ENCODE measurements at places on chromosomes 12 and 14. TPM values are rescaled to one million over a fixed set of nuclear protein-coding genes. Genes with fewer than 3 reads are reported as not detected.

- no peak for DNase-seq
Measured at GRCh38 chr14:31489691-31490090, 1.9 kb upstream of the GPR33 start.

Gene FAM181A
- not detected for total RNA-seq

DNA sequence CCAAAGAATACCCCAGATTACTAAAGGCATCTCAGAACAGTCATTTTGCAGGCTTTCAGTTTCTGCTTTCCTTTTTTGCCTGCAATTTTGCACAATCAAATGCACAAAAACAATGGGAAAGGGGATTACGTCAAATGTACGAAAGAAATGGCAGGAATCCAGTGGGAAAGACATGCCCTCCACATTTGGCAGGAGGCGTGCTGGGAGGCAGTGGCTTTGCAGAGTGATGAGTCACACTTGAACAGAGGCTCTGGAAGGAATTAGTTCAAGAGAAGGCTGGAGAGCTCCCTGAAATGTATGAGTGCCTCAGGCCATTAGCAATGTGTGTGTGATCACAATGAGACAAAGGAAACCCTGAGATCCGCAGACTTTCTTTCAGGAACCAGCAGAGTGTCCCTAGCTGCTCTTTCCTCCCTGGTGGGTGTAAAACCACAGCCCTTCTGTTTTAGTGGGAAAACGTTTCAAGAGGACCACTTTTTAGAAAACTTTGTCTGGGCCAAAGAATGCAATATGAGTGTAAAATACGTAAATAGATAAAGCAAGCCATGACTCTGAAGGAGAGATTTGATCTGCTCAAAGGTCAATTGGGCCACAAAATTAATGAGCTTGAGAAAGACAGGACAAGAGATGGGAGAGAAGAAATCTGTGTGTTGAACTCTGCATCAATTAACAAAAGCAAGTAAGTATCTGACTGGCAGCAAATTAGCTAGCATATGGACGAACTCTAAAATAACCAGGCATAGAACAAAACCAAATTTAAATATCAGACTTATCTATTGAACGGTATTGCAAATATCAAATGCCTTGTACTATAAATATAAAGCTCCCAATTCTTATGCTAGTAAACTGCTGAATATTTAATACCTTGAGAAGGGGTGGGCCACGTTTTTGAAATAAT is 155.4 kb upstream of the PDE3A start:
- DNase-seq, result no peak

GRCh38 chr14:103199124-103199523 is 75.9 kb downstream of the TNFAIP2 start:
- no peak for DNase-seq

DNA sequence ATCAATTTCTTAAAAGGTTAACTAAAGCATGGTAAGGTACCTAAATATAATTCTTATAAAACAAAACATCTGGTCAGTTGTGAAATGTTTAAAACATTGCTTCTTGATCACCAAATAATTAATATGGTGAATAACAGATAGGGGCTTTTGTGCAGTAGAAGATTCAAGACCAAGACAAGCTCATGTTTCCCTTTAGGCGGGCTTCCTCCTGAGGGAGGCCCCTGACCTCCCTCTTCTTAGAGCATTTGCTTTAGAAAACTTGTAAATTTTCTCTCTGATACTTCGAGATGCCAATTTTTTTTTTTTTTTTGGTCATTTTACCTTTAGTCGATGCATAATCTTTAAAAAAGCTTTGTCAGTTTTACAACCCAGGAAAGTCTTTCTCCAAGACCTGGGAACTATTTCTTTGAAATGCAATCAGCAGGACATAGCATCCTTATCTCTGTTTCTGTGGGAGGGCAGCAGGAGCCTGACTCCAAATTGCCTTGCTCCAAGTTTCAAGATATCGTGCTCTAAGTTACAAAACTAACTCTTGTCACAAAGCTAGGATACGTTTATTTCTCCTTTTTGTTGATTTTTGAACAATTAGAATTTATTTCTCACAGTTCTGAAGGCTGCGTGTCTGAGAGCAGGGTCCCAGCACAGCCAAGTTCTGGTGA is 66.6 kb upstream of the BICD1 start:
- no peak for DNase-seq

DNA sequence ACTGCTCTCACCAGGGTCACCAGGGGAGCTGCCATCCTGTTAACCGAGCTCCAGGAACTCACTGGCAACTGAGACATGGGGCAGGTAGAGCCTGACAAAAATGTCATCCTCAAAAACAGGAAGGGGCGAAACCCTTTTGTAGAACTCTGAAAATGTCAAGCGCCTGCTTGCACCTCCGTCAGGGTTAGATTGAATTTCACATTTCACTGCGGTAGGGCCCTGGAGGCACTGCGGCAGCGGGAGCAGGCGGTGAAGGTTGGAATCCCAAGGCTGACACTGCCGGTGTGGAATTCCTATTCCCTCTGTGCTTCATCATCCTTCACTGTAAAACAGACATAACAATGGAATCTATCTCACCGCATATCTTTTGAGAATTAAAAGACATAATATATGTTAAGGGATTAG is 142.8 kb upstream of the TMCC3 start:
- no peak for DNase-seq

GRCh38 chr12:41536813-41537490 is 348.8 kb downstream of the PDZRN4 start:
- no peak for DNase-seq

GRCh38 chr12:13069380-13069779 is 25.2 kb downstream of the FAM234B start:
- DNase-seq, result no peak

DNA sequence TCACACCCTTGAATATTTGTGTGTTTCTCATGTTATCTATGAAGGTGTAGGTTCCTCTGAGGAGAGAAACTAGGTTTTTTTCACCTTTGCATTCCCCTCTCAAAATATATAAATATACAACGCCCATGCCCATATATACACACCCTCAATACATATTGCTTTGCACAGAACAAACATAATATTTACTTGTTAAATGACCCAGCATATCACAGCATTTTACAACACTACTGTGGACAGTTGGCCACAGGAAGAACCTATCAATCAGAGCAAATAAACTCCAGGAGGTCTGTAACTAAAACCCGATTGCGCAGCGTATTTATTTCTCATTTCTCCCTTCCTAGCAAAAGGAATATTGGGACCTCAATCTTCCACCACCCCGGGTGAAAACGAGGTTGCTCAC is 196.0 kb downstream of the SLC5A8 start:
- DNase-seq, result no peak

DNA sequence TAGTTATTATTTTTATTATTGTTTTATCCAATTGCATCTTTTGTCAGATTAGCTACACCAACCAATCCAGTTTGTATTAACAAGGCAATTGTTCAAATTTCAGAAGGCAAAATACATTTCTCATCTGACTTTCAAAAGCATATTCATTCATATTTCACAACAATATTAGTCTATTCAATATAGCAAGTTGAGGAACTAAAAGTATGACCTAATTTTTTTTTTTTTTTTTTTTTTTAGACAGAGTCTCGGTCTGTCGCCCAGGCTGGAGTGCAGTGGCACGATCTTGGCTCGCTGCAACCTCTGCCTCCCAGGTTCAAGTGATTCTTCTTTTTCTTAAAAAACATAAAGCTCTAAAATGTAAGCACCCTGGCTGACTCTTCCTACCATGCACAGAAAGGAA is 17.3 kb downstream of the COX14 start:
- DNase-seq, result no peak

GRCh38 chr14:55756557-55756956 is 176.6 kb downstream of the KTN1 start:
- DNase-seq, result no peak

DNA sequence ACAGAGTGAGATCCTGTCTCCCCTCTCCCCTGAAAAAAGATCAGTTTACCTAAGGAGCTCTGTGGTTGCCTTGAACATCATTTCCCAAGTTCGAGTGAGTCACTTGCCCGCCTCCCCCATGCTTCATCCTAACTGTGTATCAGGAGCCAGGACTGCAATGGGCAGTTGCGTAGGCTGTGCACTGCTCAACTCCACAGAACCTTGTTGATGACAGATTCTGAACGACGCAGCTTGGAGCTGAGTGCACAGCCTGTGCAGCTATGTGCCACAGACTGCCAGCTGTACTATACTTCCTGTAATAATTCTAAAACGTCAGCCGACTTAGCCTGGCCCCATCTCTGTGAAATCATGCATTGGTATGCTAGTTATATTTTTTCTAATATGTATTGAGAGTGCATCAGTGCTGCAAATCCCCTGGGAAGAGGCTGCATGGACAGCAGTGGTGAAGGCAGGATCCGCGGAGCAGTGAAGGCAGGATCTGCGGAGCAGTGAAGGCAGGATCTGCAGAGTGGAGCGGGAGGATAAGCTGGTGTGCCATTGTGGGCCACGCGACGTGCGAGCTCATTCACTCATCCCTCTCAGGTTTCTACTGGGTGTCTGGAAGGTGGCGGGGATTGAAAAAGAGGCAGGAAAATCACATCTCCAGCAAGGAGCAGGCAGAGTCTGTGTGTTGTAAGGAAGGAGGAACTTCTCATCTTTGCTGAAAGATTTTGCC is 80.8 kb downstream of the GALNT9 start:
- no peak for DNase-seq

DNA sequence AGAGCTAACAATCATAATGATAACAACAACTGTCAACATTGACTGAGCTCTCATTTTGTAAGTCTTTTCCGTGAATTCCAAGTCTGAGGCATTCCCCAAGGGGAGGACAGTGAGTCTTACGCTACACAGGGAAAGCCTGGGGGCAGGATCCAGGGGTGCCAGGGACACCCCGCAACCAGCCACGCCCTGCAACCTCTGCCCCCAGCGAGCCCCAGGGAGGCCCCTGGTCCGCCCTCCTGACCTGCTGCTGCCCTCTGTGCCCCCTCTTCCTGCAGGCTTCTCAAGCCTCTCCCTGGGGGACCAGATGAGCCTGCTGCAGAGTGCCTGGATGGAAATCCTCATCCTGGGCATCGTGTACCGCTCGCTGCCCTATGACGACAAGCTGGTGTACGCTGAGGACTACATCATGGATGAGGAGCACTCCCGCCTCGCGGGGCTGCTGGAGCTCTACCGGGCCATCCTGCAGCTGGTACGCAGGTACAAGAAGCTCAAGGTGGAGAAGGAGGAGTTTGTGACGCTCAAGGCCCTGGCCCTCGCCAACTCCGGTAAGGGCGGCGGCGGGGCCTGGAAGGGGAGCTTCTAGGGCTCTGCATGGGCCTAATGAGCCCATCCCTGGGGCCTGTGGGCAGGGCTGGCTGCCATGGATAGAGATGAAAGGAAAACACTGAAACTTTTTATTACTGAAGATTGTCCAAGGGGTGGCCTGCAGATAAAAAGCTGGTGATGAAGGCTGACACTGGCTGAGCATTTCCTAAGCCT is 115.4 kb downstream of the ESRRB start:
- DNase-seq, result no peak

DNA sequence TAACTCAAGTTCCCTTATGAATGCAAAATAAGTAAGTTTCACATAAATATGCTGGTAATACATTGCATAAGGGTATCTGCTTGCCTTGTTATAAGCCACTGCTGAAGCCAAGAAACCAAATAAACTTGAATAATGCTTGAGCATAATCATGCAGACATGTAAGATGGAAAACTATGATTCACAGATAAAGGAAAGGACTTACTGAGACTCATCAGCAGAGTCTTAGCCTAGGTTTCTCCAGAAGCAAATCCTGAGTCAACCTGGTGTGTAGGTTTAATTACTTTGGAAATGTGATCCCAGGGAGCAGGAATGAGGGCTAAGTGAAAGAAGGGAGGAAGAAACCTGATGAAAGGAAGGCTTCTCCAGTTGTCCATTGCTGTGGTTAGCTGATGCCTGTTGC is 107.7 kb upstream of the BTG1 start:
- no peak for DNase-seq

DNA sequence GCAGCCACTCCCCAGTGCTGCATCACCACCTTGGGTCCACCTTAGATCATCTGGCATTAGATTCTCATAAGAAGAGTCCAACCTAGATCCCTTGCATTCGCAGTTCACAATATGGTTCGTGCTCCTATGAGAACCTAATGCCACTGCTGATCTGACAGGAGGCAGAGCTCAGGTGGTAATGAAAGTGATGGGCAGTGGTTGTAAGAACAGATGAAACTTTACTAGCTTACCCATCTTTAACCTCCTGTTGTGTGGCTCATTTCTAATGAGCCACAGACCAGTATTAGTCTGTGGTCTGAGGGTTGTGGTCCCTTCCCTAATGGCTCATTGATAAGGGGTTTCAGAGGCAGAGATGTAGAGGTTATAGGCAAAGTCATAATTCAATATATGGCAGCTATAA is 615.9 kb upstream of the MIS18BP1 start:
- no peak for DNase-seq

Gene VRTN
- total RNA-seq, result not detected

Gene BCAT1
- 573 TPM for total RNA-seq

DNA sequence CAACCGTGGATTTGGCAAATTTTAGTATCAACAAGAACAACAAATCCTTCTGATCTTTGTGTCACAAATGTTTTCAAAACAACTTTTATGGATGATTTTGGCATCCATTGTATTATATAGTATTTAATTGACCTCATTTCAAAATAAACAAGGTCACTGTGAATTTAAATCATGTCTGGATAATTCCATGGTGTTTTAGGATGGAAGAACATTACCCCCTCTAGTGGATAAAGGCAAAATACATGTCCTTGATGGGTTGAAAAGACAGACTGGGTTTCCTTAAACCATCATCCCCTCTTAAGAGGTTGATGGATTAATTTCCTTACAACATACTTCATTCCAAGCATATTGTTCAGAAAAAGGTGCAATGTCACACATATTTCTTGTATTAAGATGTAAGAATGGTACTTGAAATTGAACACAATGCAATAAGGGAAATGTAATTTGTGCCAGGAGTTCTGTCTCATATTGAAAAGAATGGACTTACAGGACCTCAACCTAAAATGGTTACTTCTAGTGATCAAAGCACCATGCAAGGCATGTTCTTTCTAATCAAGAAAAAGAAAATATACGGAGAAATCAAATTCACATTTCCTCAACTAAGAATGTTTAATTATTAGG is 352.0 kb downstream of the BCAT1 start:
- no peak for DNase-seq

- DNase-seq, result no peak
Measured at GRCh38 chr12:10285919-10286318, 21.8 kb upstream of the KLRD1 start.

- no peak for DNase-seq
Measured at GRCh38 chr12:23523339-23523738, 426.1 kb downstream of the SOX5 start.

DNA sequence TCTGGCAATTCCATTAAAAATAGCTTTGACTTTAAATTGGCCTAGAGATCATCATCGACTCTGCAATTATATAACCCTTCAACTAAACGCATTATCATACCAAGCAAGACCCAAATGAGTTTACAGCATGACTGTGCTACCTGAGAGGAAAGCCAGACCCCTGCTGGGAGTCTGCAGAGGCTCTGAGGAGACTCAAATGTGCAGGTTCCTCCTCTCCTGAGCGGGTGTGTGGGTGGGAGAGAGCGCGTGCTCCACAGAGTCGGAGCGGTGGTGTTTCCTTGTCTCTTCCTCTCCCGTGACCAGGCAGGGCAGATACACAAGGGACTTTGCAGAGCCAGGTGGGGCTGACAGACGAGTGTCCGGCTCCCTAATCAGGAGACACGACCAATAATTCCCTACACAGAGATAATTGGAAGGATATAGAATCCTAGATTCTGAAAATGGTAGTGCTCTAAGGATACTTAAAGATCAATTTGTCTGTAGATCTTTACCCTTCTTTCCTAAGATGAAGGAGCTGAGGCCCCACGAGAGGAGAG is 74.1 kb downstream of the SLC8A3 start:
- no peak for DNase-seq

- DNase-seq, result no peak
Measured at GRCh38 chr14:51697848-51698247, 46.1 kb downstream of the FRMD6 start.

Gene IAPP
- 10.0 TPM for total RNA-seq
